DND-41 (cell line): ENCODE measurements at places on chromosomes 3 and 15.
A peak's percentile ranks its signal among the peaks of the same experiment; 100 is the strongest.

DNA sequence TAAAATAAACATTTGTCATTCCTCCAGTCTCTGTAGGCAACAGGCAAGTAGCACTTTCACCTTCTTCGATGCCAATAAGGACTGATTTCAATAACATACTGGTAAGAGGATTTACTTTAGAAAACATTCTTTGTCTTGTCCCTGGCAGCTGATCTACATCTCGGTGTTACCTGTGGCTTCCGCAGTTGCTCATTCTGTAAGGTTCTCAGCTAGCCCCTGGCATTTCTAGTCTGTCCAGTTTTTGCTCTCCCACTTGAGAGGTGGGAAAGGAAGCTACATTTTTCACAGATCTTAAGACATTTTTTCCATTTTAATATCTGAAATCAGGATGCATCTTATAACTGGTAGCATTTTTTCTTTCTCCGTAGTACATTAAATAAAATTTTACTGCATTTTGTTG is 19.7 kb upstream of the MAP6D1 start:
- no peak for DNase-seq

- DNase-seq: peak; percentile 10
Observed at GRCh38 chr3:73432023-73432705, 192.6 kb downstream of the PDZRN3 start.

GRCh38 chr3:13406190-13406589 is 13.9 kb downstream of the NUP210 start:
- DNase-seq: no peak

- DNase-seq: peak; percentile 67
Observed at GRCh38 chr15:68819495-68820294, 1.0 kb downstream of the ANP32A start.

DNA sequence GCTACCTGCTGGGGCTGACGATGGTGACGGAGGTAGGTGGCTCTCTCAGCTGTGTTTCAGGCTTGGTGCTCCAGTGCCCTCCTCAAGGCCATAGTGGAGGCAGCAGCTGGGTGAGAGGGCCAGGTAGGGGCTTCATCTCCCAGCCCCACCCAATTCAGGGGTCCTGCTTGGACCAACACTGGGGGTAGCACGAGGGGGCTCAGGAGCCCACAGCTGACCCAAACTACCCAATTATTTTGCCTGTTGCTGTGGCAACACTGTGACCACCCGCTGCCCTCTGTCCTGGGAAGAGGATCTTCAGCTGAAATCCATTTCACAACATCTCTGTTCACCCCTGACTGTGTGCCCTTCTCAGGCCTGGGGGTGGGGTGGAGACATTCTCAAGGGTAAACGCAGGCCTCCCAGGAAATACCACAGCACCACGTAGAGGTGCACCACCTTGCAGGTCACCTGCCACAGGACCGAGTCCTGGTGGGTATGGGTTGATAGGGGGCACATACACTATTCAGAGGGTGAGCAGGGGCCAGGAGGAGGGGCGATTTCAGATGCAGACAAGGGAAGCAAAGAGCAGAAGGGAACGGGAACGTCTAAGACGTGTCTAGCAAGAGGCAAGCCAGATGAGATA is 62.7 kb downstream of the GRIP2 start:
- no peak for DNase-seq

DNA sequence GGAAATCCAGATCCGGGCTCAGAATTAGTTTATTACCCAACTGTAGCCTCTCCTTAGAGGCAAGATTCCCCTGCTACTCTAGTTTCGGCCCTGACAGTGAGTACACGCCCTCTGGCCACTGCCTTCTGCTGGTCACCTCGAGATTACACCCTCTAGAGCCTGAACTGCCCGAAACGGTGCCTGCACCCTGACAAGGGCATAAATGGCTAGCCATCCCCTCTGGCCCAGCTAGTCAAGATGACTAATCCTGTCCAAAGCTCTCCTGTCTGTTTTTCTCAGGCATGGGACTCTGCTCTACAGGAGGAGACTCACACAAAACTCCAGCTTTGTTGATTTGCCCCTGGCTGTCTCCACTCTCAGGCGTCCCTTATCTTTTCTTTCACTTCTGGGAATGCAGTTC is 150.5 kb upstream of the UBE2E2 start:
- DNase-seq: no peak

DNA sequence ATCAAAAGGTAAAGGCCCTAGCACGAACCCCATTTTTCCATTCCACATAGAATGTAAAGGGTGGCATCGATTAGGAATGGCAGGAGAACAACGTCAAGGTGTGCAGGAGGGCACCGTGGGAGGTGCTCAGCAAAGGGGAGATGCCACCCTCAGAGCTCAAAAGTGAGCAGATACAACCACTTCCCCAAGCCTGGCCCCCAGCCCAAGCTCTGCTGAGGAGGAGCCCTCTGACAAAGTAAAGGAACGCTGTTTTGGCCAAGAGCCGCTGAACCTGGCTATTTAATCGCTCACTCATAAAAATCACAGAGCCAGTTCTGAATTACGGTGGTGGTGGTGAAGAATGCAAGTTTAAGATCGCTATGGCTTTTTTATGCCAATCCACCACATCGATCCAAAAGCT is 12.4 kb downstream of the GNB5 start:
- no peak for DNase-seq
